ENCODE measurements at places on chromosomes 5 and 9.

- no peak for DNase-seq
These were observed 132.6 kb downstream of the PHF2 start for GRCh38 chr9:93708987-93709302.

GRCh38 chr5:35487233-35488025 lies 130.2 kb upstream of the SPEF2 start:
- DNase-seq: no peak

DNA sequence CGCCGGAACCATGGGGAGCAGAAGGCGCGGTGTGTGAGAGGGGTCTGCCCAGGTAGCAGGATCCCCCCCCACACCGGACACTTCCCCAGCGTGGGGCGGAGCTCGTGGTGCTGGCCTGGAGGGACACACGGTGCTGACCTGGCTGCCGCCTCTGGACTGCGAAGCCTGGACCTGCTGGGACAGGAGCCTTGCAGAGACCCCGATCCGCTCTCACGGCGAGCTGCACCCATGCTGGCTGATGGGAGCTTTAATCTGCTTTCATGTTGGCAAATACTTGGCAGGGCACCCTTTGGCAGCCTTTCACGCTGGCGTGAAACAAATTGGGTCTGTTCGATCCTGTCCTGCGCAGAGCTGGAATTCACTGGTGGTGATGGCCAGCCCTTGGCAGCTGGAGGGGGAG lies 7.4 kb downstream of the NKD2 start:
- DNase-seq: no peak

DNA sequence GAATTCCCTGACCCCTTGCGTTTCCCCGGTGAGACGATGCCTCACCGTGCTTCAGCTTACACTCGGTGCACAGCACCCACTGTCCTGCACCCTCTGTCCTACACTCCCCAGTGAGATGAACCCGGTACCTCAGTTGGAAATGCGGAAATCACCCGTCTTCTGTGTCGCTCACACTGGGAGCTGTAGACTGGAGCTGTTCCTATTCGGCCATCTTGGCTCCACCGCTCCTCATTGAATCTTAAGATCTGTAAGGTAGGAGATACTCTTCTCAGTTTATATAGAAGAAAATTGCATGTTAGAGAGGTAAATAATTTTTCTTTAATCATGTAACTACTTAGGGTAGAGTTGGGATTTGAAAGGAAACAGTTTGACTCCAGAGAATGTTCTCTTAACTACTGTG lies 62.2 kb downstream of the DMRTA1 start:
- peak; percentile 38 for DNase-seq

DNA sequence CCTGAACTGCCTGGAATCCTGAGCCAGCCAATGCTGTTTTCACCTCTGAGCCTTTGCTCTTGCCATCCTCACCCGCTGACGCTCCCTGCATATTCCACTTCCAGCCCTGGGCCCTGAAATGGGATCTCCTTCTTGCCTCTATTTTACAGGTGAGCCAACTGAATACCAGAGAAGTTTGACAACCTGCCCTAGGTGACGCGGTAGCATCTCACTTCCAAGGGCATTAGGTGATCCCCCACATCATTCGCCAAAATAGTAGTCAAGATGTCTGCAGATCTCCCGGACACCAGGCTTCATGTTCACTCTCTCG lies 43.5 kb downstream of the FOXI1 start:
- DNase-seq: no peak

- no peak for DNase-seq
These were observed 21.7 kb upstream of the LCP2 start for GRCh38 chr5:170319301-170319700.

DNA sequence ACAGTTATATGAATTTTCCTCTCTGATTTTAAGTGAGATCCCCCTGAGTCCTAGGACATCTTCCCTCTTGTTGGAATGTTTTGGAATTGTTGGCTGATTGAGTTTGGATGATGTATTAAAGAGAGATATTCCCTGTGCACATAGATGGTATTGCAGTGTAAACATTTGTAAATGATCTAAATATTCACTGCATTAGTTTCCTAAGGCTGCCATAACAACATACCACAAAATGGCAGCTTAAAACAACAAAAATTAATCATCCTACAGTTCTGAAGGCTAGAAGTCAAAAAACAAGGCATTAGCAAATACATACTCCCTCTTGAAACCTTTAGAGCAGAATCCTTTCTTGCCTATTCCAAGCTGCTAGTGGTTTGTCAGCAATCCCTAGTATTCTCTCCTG lies 38.0 kb upstream of the MROH2B start:
- no peak for DNase-seq

DNA sequence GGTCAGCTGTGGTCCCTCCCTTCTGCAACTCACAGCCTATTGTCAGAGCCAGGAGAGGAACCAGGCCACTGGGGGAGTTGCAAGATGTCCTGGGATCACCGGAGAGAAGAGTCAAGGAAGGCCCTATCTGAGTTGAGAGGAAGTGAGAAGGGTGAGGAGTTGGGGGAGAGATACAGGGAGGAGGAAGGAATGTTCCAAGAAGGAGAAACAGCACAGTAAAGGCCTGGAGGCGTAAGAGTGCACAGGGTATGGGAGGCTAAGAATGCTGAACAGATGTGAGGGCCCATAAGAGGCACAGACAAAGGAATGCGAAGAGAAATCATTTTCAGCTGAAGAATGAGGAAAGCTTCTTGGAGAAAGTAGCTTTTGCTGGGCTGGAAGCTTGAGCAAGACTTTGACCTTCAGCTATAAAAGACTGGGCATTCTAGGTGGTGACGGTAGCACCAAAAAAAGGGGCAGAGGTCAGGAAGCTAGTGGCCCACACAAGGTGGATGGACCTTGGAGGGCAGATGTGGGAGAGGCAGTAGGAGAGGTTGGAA lies 21.6 kb upstream of the CSF1R start:
- DNase-seq: no peak

DNA sequence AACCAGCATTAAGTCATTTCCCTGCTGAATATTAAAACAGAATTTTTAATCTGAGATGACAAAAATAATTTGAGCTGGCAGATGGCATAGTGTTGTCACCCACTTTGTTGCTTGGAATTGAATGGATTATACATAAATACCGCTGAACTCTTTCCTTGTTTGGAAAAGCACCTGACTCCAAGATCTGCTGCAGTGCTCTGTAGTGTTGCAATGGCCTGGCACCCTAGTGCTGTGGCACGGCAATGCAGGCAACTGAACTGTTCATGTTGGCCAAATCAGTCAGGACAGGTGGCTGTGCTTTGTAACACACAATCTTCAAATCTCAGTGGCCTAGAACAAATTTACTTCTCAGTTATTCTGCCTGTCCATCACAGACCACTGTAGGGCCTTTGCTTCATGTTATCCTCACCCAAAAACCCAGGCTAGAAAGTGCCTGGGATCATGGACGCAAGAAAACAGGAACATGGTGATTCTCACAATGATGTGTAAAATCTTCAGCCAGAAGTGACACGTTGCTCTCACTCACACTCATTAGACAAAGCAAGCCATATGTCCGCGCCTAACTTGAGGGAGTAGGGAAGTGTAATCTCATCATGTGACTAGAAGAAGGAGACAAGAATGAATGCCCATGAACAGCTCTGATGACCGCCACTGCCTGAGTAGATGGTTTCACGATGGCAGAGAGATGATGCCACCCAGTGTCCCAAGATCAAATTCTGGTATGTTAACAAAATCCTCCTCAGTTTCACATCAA lies 191.9 kb upstream of the PUM3 start:
- peak; percentile 9 for DNase-seq

DNA sequence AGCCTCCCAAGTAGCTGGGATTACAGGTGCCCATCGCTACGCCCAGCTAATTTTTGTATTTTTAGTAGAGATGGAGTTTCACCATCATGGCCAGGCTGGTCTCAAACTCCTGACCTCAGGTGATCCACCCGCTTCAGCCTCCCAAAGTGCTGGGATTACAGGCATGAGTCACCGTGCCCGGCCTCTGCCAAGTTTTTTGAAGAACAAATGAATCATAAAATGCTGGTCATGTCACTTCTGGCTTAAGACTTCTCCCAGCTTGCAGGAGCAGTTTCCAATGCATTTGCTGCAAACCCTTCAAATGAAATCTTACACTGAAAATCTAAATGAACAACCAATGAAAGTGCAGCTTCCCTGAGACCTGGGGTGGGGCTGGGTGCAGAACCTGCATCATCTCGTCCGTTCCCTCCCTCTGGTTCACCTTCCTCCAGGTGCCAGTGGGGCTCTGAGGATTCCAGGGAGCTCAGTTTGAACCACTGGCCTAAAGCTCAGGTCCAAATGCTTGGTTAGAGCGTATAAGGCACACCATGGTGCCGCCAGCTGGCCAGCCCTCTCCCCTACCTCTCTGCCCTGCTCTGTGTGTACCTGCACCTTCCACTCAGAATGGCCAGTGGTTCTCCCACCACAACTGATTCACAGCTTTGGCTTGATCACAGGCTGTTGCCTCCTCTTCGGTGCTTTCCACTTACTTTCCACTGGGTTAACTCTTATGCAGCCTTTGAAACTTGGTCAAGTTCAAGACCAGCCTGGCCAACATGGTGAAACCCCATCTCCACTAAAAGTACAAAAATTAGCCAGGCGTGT lies 39.8 kb upstream of the FUBP3 start:
- DNase-seq: peak; percentile 13

DNA sequence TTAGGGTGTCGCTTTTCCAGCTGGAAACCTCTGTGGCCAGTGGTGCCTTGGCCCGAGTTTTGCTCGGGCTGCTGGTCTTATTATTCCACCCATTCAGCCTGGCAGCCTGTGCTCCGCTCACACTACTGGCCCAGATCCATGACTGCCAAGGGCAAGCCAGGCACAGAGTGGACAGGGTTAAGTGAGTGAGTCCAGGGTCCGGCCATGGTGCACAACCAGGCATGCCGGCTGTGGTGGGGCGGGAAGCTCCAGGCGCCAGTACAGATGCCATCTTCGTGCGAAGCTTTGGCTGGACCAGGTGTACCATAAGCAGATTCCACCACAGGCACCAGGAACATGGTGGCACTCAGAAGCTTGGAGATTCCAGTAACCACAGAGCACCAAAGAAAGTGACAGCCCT lies 580.2 kb upstream of the FAM174A start:
- DNase-seq: no peak

GRCh38 chr9:93670208-93671019 lies 94.0 kb downstream of the PHF2 start:
- DNase-seq: no peak

GRCh38 chr5:132657676-132658380 lies at the start of gene IL13:
IL13 (plus strand) TSS chr5:132658173; CDS start chr5:132658187, 14 bp downstream.
- no peak for DNase-seq

- no peak for DNase-seq
These were observed 499 bp upstream of the TMEM232 start for GRCh38 chr5:110727025-110727314.

GRCh38 chr5:41532485-41532884 lies 22.1 kb upstream of the PLCXD3 start:
- no peak for DNase-seq

DNA sequence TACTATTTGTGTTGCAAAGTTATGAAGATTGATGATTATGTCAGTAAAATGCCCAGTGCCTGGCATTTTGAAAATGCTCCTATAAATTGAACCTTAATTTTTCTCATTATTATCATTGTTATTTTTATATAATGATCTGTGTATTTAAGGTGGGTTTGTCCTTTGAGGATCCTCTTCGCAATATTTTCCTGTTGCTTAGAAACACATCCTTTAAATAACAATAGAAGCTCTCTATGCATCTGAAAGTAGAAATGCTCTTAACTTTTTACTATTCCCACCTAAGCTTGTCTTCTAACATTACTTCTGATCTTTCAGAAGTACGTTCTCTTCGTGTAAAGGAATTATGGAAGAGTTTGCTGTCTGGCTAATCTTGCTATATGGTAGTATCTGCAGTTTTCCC lies 214.7 kb upstream of the TLX3 start:
- DNase-seq: no peak

- DNase-seq: peak; percentile 97
These were observed at the start of gene IER5L for GRCh38 chr9:129177791-129178567. IER5L (minus strand) TSS chr9:129178261; CDS start chr9:129178052, 209 bp downstream.
